B cell (primary cell): ENCODE measurements at places on chromosomes 3 and 15.

DNA sequence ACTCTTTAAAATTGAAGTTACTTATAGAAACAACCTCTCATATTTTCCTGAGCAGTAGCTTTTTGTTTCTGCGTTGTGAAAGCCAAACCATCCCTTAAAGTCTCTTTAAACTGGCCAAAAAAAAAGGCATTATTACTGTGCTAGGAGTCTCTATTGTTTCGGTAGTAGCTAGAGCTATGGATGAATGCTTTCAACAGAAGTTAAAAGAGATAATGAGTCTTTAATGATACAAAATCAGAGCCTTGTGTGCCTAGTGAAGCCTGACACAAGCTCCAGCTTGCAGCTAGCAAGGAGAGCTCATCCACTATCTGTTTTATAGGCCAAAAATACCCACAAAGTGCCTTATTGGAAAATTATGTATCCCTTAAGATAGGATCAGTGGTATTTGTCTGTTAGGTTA, 360.4 kb upstream of the CDIN1 start:
- no peak for DNase-seq

DNA sequence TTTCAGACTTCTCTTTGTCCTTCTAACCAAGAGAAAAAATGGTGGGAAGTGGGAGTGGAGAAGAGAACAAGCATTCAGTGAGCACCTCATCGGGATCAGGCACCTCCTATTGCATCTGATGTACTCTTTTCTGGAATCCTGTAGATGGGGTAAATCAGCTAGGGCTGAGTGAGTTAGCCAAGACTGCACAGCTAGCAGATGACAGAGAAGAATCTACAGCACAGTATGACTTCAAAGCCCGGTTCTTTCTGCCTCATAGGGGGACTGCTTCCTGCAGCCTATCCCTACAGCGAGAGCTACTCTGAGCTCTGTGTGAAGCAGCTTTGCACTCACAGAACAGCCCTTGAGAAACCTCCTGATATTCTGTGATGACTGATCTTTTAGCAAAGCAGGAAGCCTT, 275.2 kb upstream of the MEIS2 start:
- no peak for DNase-seq

DNA sequence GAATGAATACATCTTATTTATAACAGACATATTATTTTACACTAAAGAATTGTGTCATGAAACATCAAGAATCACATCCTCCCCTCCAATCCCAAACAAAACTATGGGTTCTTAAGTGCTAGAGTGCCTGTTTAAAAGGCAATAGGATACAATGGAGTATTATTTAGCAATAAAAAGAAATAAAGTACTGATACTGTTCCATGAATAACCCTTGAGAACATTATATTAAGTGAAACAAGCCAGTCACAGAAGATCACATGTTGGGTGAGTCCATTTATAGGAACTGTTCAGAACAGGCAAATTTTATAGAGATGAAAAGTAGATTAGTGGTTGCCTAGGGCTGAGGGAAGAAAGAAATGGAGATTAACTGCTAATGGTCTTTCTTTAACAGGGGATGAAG, 86.5 kb downstream of the ANKRD28 start:
- no peak for DNase-seq

- DNase-seq: no peak
Observed at GRCh38 chr3:58052373-58053273, 44.4 kb downstream of the FLNB start.

DNA sequence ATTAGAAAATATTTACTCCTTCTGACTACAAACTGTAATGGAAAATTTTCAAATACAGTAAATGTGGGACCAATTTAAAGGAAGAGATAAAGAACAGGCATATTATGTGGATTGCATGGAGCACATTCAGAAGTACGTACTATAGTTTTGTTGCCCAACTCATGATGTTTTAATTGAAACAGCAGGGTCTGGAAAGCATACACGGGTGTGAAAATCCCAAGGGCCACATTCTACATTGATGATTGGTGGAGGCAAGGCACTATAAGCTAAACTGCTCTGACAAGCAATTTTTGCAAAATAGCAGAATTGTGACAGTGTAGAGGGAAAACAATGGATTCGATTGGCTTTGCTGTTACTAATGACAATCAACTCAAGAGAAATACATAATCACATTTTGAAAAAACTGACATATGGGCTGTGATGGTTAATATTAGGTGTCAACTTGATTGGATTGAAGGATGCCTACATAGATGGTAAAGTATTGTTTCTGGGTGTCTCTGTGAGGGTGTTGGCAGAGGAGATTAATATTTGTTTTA, 458.6 kb downstream of the PYDC2 start:
- DNase-seq: no peak
